ENCODE measurements at places on chromosomes 4 and X. TPM values are rescaled to one million over a fixed set of nuclear protein-coding genes. Genes with fewer than 3 reads are reported as not detected.

The MAGEA2B gene
- total RNA-seq = not detected

DNA sequence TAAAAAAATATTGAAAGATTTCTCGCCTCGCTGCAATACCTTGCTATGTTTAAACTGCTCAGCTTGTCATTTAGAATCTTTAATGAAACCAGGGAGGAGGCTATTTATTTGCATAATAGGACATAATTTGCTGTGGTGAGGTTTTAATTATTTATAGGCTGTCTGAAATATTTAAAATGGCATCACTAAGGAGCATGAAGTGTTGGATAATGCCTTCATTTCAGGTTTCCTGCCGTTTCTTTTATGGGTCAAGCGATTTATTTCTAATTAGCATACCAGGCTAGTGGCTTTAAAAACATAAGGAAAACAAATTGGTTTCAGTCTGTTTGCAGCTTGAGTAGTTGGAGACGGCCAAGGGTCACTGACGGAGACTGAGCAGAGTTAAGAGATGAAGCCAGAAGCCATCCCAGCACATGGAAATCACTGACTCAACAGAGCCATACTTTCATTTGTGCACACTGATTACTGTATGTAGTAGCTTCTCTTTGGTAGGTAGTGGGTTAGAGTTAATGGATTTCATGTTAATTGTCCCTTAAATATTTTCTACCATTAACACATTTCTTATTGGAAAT, 1962.4 kb upstream of the TENM3 start:
- DNase-seq = no peak

The GAGE12F gene
- not detected for total RNA-seq

The NLRP2B gene
- not detected for total RNA-seq

DNA sequence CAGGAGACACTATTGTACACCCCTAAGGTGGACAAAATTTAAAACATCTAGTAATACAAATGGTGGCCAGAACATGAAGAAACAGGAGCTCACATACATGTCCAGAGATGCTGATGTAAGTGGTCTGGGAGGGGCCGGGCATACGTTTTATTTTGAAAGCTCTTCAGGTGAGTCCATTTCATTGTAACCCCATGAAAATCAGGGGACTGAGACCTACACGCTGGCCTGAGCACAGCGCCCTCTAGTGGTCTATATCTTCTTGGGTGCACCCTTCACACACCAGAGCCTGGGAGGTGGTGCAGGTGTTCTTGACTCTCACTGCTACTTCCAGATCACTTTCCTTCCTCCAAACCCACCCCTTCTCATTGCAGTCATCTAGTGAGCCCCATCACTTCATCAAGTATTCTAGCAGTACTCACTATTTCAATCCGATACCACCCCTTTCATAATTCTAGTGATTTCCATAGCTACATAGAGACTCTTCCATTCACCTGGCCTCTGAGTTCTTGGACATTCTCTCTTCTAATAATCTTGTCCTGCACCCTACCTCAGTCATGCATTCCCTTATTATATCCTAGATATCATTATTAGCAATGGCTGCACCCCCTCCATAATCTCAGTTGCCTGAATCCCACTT, 4.3 kb upstream of the TLR6 start:
- DNase-seq = peak; percentile 74

DNA sequence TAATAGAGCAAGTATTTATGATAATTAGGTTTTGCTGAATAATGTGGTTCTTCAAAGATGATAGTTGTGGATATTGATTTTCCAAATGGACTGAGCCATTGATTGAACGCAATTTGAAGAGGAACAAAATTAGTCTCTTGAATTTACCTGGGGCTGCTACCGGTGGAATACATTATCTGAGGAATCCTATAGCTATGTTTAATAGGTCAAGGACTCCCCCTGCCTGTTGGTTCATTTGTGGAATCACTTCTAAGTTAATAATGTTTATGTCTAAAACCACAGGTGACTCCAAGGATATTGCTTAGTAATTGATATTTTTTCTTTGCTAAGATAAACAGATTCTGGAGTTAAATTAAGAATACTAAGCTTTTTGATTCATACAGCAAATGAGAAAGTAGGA, 576.0 kb upstream of the PABPC4L start:
- DNase-seq = no peak

GRCh38 chr4:139901531-139902320, 236.1 kb downstream of the MGST2 start:
- DNase-seq = no peak

- DNase-seq = no peak
These were observed 128.1 kb downstream of the COL25A1 start for GRCh38 chr4:109174224-109174953.

DNA sequence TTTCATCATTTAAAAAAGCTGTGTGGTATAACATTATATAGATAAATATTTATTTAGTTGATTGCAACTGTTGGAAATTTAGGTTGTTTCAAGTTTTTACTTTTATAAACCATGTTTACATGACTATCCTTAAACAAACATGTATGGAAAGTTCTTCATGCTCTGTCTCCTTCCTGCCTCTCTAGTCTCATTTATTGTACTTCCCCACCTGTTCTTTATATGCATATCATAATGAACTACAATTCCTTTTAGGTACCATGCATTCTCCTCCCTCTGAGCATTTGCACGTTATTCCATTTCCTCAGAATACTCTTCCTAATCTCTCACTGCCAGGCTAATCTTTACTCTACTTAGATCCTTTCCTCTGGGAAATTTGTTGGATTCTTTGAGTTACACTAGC, 16.9 kb upstream of the ADH6 start:
- DNase-seq = no peak

GRCh38 chr4:72568959-72569718, at the start of gene ADAMTS3:
Gene ADAMTS3 (minus strand): TSS chr4:72569221. CDS start chr4:72568762, 459 bp downstream.
- DNase-seq = peak; percentile 78

The ZMAT1 gene
- 4.2 TPM for total RNA-seq

DNA sequence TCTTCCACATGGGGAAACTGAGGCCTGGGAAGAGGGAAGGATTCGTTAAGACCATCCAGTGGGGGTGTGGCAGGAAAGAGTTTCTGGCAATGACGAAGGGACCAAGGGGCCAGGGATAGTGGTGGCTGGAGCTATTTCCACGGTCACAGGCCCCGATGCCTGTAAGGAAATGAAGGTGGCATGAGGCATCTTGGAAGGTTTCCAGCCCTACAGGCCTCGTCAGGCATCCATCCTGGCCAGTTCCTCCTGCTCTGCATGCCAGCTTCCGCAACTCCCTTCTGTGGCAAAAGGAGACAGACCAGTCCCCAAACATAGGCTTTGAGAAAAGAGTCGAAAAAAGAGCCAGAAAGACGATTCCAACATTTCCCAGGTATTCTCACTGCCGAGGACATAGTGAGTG, 9.2 kb upstream of the C4orf50 start:
- no peak for DNase-seq

The SHROOM4 gene
- 10.8 TPM for total RNA-seq

- no peak for DNase-seq
These were observed 51.7 kb downstream of the TBCK start for GRCh38 chr4:106264331-106264728.
